ENCODE measurements at places on chromosomes 5 and 9.

DNA sequence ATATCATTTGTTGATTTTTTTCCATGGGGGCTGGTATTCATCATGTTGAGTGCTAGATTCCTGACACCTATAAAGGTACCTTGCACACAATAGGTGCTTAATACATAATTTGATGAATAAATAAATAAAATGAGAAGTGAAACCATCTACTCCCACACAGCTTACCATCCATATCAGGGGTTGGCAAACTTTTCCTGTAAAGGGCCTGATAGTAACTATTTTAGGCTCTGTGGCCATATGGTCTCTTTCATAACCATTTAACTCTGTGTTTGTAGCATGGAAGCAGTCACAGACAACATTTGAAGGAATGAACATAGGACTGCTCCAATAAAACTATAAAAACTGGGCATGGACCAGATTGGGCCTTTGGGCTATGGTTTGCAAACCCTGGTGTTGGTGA, 100.3 kb downstream of the GCNT1 start:
- DNase-seq, result no peak

GRCh38 chr5:151589878-151590570, 1.1 kb downstream of the FAT2 start:
- no peak for DNase-seq

DNA sequence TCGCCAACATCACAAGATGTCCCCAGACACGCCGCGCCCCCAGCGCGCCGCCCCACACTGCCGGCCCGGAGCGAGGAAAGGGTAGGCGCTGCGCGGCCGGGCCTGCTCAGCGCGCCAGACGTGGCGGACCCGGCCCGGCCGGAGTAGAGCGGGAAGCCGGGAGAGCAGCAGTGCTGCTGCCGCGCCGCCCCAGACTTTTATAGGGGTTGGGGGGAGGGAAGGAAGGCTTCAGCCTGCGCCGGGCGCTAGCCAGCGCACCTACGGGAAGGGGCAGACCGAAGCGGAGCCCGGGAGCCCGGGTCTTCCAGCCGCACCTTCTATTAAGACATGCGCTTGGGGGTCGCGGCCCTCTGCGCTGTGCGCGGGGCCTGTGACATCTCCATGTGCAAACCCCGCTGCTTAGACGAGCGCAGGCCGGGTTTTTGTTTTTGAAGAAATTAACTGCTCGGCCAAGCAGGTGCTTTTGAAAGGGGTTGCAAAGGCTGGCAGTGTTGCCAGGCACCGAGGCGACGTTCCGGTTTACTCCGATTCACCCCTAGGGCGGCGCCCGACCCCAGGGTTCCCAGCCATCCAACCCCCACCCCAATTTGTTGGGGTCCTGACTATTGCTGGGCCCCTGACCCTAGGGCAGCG, 353 bp upstream of the PAX5 start:
- DNase-seq, result no peak

- DNase-seq, result no peak
Observed at GRCh38 chr5:96337048-96337781, 95.8 kb downstream of the PCSK1 start.

Data from A172 (cell line).